ENCODE measurements at places on chromosomes 7 and 10.

- DNase-seq, result no peak
Measured at GRCh38 chr10:129397198-129397974, 69.7 kb upstream of the MGMT start.

DNA sequence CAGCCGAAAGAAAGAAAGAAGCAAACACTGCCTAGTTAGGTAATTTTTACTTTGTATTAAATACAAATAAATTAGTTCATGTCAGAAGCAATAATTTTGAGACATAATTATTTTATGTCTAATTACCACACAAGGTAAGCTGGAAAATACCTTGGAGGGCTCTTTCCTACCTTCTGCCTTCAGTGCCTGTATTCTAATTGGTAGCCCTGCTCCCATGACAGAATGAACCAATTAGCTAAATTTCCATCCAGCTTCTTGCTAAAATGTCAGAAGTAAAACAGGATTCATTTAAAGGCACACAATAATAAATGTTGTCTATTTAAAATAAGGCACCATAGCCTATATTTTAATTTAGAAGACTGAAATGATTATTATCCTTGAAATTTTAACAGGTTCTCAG lies 135.4 kb upstream of the POT1 start:
- no peak for DNase-seq

- no peak for DNase-seq
Measured at GRCh38 chr7:159031135-159031701, 113.4 kb downstream of the VIPR2 start.

DNA sequence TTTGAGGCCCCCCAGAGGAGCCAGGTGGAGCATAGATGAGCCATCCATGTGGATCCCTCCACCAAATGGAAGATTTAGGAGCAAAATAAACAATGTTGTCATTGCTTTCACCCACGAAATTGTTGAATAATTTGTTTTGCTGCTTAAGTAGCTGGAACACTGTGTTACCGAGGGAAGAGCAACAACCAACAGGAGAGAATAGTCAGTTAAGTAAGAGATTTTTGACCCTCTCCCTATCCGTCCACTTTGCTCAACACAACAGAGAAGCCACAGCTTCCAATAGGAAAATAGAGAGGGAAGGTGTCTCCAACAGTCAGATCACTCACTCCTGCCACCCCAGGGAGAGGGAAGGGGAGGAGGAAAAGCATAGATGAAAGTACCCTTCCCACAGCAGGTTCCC lies 3.9 kb upstream of the ZKSCAN1 start:
- DNase-seq, result no peak

DNA sequence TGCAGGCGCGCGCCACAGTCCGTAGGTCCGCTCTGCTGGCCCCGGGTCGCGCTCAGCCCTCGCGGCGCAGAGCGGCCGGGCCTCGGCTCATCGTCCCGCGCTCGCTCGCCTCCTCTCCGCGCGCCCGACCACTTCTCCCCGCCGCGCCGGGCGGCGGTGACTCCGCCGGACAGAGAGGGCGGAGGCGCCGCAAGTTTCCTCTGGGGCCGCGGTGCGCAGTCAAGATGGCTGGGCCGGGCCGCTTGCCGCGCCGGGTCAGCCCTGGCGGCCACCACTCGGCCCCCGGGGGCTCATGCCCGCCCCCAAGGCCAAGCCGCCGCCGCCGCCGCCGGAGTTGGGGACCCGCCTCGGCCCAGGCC lies 441 bp downstream of the FZD8 start:
- peak; percentile 53 for DNase-seq

DNA sequence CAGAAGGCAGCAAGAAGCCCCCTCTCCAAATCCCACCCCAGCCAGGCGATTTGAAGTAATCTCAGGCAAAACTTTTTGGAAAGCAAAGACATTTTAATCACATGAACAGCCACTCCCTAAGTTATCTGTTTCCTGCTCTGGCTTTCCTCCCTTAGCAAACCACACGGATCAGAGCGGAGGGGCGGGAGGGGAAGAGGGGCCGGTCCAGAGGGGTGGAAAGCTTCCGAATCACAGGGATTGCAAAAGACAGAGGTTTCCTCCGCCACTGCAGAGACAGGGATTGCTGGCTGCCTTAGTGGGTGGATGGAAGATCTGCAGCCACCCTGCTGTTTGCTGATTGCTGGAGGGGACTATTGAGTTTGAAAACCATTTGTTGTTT lies 41.2 kb downstream of the ZCCHC24 start:
- peak; percentile 89 for DNase-seq

GRCh38 chr7:40541336-40541735 lies 406.5 kb downstream of the SUGCT start:
- no peak for DNase-seq

GRCh38 chr10:13724484-13724883 lies 137.7 kb downstream of the PRPF18 start:
- DNase-seq, result no peak

GRCh38 chr10:75658496-75658895 lies 227.1 kb downstream of the LRMDA start:
- DNase-seq, result no peak

DNA sequence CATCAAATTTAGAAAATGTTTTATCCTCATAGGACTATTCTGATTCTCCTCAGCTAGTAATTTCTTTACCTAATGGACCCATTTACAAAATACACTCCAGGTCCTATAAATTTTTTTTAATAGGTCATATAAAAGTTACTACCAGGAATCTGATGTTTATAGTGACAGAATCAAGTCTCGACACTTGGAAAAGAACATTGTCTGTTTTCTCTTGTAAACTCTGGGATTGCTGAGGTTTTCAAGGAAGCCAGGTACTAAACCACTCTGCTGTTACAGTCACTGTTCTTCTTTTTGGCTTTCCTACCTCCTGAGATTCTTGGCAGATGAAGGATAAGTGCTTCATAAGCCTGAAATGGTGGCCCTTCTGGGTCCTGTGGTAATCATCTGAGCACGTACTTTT lies 493.1 kb downstream of the AUTS2 start:
- DNase-seq, result no peak

DNA sequence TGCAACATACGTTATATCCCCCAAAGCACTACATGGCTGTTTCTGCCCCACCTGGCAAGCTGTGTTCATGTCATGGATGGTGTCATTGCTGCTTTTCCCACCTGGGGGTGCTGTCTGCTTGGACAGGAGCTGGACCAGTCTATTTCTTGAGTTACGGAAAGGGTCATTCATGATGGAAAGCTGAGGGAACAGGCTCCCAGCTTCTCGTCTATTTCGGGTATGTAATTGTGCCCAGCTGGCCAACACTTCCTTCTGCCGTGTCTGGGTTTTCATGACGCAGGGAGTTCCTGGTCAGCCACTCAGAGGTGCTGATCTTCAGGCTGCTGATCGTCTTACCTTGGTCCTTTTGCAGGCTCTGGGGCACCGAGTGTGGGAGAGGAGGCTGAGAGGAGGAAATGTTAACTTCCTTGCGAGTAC lies 8.6 kb downstream of the BTBD16 start:
- DNase-seq, result no peak
